ENCODE measurements at places on chromosomes 3 and 15. TPM values are rescaled to one million over a fixed set of nuclear protein-coding genes. Genes with fewer than 3 reads are reported as not detected.

The FMN1 gene
- total RNA-seq, result 52.2 TPM

The SPINK8 gene
- not detected for total RNA-seq

The ISLR2 gene
- total RNA-seq, result 0.17 TPM

The MEGF11 gene
- total RNA-seq, result 0.97 TPM

The NEK10 gene
- not detected for total RNA-seq

The DOCK3 gene
- 2.0 TPM for total RNA-seq

The IVD gene
- total RNA-seq, result 11.1 TPM

The CNTN4 gene
- 6.1 TPM for total RNA-seq

The SCAP gene
- total RNA-seq, result 121 TPM

The IQSEC1 gene
- total RNA-seq, result 35.2 TPM

The ACTL6A gene
- total RNA-seq, result 67.3 TPM

The KNG1 gene
- not detected for total RNA-seq

The TIGIT gene
- not detected for total RNA-seq

The RBP2 gene
- not detected for total RNA-seq

The DGKG gene
- total RNA-seq, result 1.1 TPM

The UROC1 gene
- not detected for total RNA-seq

The DPPA2 gene
- not detected for total RNA-seq

The STAB1 gene
- total RNA-seq, result 10.1 TPM

The SERPINI1 gene
- 1.3 TPM for total RNA-seq

The WDR6 gene
- total RNA-seq, result 86.9 TPM

The CKMT1A gene
- total RNA-seq, result 22.2 TPM

The TMC3 gene
- total RNA-seq, result not detected

The GUCA1C gene
- total RNA-seq, result not detected

The DHFR2 gene
- 2.0 TPM for total RNA-seq

The CCNB2 gene
- total RNA-seq, result 3.5 TPM

The IP6K2 gene
- 142 TPM for total RNA-seq

The GOLGA6B gene
- not detected for total RNA-seq

The CLDN18 gene
- total RNA-seq, result not detected

The GOLGA8M gene
- not detected for total RNA-seq

The GOLGA8S gene
- total RNA-seq, result not detected

The KIF23 gene
- 2.9 TPM for total RNA-seq

The UQCC5 gene
- total RNA-seq, result 1.7 TPM

Measured in lower leg skin (tissue), 4 donors.